ENCODE measurements at places on chromosomes 7 and 10.

- no peak for DNase-seq
Measured at GRCh38 chr7:20083781-20084180, 133.4 kb downstream of the MACC1 start.

DNA sequence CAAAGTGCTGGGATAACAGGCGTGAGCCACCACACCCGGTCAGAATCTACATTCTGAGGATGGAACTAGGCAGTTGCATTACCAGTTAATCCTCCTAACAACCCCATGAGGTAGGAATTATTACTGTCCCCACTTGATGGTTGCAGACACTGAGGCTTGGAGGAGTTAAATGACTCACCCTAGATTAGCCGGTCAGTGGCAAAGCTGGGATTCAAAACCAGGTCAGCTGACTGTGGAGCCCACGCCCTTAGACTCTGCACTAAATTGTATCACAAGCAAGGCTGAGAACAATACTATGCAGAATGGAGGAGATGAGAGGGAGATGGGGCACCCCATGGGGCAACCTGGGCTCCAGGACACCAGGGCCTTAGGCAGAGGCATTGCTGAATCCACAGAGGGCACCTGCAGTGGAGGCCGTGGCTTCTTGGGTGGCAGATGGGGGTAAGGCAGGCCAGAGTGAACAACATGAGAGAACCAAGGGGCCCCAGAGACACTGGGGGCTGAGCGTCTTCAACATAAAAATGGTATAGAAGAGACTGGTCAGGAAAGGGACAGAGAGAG, 723.4 kb downstream of the PARD3 start:
- no peak for DNase-seq

GRCh38 chr10:7507887-7508726, 97.3 kb upstream of the SFMBT2 start:
- no peak for DNase-seq

DNA sequence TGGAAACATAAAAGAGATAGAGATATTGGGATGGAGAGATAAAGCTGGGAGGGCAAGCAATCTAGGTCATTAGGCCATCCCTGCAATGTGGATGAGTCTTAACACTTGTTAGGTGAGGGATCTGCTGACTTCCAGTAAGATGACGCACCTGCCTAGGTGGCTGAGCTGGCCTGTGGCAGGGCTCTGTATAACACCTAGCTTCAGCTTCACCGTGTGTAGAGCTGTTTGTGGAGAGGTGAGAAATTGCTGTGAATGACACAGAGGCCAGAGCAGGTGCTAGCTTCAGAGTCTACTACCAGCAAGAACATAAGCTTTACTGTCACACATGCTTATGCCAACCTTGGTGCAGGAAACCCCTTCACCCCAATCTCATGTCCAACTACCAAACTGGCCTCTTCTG, 1010.0 kb downstream of the TYW1 start:
- DNase-seq, result no peak

- no peak for DNase-seq
Measured at GRCh38 chr7:2698581-2699288, 10.7 kb downstream of the AMZ1 start.

DNA sequence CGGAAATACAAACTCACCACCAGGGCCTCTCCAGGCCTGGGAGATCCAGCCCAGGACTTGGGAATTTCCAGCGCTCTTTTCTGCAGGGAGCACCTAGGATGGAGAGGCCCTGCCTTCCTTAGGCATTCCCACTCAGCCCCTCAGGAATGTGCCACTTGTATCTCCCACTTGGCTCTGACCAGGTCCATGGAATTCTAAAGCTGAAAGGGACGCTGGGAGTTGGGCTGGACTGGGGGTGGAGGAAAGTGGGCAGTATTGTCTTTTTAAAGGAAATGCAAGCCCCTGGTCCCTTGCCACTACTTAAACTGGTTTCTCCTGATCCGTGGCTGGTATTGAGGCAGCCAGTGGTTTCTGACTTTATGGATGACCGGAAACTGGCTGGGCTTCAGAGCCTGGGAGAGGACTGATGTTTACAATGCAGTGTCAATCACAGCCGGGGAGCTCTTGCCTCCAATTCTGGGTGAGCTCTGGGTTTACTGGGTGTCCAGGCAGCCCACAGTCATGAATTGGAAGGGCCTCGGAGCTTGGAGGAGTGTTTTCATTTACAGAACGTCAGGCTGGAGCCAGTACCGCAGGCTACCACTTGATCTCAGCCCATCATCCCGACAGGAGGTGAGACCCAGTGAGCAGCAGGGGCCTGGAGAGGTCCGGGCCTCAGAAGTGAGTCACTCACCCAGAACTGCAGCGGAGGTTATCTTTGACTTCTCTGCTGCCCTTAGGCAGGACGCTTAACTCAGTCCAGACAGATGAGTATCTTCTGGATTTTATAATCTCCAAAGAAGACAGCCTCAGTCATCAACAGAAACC, 27.3 kb downstream of the AGAP3 start:
- DNase-seq, result no peak

GRCh38 chr7:150447966-150448788, 2.3 kb upstream of the GIMAP8 start:
- no peak for DNase-seq
